GM03348 (cell line): ENCODE measurements at places on chromosomes 4 and X.

GRCh38 chr4:173211222-173211621 lies 42.6 kb downstream of the GALNT7 start:
- no peak for DNase-seq

DNA sequence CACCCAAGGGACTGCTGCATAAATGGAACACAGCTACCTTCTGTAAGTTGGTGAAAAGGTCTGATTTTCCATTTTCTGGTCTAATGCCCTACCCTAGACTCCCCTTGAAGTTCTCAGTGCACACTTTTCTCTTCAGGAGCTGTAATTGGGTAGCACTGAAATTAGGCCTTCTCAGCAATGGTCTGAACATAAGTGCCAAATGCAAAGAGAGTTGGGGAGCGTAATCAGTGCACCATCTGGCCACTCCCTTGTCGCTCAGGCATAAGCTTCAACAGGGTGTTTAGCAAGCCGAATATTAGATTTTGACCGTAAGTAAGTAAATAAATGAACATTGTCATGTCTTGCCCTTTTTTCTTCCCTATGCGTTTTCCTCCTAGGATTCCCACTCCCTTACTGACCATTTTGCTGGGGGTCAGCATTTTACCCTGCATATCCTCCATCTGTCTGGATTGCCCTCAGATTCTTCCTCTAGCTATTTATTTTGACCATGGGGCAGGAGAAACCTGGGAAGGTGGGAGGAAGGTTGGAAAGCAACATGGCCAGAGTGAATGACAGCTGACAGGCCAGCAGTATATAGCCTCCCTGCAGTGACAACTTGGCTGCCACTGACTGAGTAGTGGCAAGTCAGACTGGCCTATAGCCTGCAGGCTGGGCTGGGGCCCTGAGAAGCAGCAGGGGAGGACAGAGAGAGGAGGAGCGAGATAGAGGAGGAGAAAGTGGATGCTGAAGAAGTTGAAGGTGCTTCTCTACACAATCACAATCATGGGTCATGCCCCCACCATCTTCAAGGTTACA lies 2.7 kb downstream of the NHSL2 start:
- no peak for DNase-seq

GRCh38 chr4:186271081-186271678 lies 5.2 kb downstream of the F11 start:
- no peak for DNase-seq

- peak; percentile 22 for DNase-seq
These were observed 696 bp downstream of the SCRG1 start for GRCh38 chr4:173398220-173398619.

- no peak for DNase-seq
These were observed 56.2 kb downstream of the UGT2B10 start for GRCh38 chr4:68871809-68872642.

DNA sequence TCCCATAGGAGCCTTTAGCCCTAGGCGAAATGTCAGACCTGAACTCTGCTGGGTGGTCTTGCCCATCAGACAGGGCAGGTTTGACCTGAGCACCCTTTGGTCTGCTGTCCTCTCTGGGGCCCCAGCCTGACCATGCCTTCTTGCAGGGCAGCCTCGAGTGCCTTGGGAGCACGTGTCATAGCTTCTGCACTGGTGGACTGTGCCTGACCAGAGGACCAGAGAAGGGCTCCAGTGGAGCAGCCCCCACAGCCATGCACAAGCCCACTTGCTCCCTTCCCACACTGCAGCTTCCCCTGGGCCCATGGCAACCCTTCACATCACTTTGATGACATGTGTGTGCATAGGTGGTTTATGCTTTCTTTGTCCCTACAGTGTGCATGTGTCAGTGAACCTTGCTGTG lies 394.0 kb downstream of the TEX13C start:
- no peak for DNase-seq
